Suprapubic skin (tissue), 4 donors: ENCODE measurements at places on chromosomes 11 and 22. TPM values are rescaled to one million over a fixed set of nuclear protein-coding genes. Genes with fewer than 3 reads are reported as not detected.

TSSK2 gene
- not detected for total RNA-seq

OSBP gene
- 49.1 TPM for total RNA-seq

DNA sequence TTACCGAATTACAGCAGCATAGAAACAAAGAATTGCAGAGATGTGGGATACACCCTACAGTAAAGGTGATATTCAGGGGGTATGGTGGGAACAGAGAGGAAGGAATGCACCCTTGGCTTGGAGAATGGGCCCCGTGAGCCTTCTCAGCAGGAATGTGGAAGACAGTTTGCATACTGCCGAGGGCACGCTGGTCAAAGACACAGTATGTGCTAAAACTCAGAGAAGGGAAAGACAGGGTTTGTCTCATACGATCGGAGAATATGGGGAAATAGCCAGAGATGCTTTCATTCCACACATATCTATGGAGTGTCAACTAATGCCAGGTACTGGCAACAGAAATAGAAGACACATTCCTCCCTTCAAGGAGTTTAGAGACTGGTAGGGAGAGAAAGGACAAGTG, 36.9 kb downstream of the UBASH3B start:
- no peak for DNase-seq
- no peak overlapping the region for H3K27ac ChIP-seq
- peaks cover 5% of the 10 kb centered on the region for H3K4me1 ChIP-seq
- no peaks in the 10 kb centered on the region for H3K27me3 ChIP-seq
- no peaks in the 10 kb centered on the region for H3K36me3 ChIP-seq
- no peak overlapping the region for H3K4me3 ChIP-seq

DNA sequence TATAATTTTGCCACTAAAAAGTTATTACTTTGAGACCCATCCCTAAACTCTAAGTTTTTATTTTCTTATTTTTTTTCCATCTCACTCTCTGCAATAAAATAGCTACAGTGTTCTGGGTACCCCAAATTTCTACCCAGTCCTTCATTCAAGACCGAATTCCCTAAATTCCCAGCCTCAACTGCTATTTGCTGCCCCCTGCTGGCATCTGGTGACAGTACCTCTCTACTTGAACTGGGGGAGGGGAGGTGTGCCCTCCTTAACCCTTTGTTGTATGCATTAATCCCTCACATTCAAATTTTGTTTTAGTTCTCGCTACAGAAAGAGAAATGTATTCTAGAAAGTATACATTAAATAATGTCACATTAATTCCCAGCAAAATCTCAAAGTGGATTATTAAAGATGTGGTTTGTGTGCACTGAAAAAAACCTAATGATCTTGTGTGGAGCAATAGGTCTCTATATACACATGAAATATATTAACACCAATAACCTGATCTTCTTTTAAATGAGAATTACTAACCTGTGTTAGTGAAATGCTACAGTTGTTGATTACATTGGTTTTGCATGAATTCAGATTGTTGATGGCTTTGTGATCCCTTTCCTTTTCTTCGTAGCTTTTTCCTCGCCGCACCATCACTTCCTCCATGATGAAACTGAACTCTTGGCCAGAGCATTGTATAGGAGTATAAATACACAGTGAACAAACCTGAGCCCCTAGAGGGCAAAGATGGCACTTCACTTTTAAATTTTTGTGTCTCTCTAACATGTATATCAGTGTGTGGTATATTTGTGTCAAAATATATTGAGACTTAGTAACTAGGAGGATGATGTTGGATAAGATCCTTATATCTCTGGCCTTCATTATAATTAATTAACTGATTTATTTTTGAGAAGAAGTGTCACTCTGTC, 590.0 kb downstream of the METTL15 start:
- no peak for DNase-seq
- H3K4me1 ChIP-seq, result no peaks in the 10 kb centered on the region

CARD18 gene
- total RNA-seq, result 26.0 TPM

GRCh38 chr11:128262463-128263345, 324.7 kb downstream of the ETS1 start:
- no peaks in the 10 kb centered on the region for H3K4me1 ChIP-seq
- no peak overlapping the region for H3K27ac ChIP-seq
- H3K27me3 ChIP-seq, result no peaks in the 10 kb centered on the region
- no peak overlapping the region for H3K4me3 ChIP-seq
- no peaks in the 10 kb centered on the region for H3K36me3 ChIP-seq

DNA sequence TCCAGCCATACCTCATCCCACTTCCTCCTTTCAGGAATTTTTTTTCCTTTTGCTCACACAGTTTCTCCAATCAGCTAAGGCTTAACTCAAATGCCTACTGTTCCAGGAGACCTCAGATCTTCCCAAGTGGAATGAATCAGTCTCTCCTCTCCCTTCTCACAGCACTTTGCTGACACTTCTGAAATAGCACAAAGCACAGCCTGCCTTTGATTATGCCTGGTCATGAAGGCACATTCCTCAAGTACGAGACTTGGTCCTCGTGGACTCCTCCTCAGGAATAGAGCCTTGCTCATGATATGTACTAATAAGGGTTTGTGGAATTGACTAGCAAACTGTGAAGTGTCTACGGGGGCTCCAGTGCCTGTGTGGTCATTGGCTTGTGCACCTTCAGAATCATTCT, 176.7 kb upstream of the TENM4 start:
- no peaks in the 10 kb centered on the region for H3K27me3 ChIP-seq
- no peak overlapping the region for H3K27ac ChIP-seq
- no peaks in the 10 kb centered on the region for H3K36me3 ChIP-seq
- H3K4me1 ChIP-seq, result peaks cover 2% of the 10 kb centered on the region

DNA sequence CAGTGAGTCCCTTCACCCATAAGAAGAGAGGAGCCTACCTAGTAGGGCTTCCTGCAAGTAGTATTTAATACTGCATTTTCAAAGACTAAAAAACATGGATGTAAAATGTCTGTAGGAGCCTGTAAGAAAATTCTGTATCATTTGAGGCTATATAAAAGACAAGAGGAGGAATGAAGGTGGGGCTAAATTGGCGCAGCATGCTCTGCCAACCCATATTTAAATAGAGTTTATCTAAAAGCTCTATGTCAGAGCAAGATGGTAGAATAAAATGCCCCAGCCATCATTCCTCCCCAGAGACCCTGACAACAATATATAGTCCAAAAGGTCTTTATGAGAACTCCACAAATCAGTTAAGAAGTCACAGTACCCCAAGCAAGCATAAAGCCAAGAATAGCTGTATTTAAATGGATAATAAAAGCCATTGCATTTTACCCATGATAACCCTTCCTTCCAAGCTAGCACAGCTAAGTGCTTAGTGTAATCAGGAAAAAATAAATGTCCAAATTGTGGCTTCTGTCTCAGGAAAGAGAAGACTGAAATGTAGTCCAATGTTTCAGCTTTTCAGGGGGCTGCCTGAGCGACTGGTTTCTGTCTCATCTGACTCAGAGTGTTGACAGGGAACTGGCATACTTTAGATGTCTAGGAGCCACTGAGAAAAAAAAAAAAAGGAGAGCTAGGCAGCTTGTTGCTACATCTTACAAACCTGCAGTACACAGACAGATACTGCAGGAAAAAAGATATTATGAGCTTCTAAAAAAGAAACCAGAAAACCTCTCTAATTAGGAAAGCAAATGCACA, 258.6 kb downstream of the METTL15 start:
- H3K4me1 ChIP-seq, result no peaks in the 10 kb centered on the region
- H3K4me3 ChIP-seq, result no peak overlapping the region
- no peaks in the 10 kb centered on the region for H3K36me3 ChIP-seq
- DNase-seq, result no peak
- no peak overlapping the region for H3K27ac ChIP-seq
- no peaks in the 10 kb centered on the region for H3K27me3 ChIP-seq

CRYAB gene
- 153 TPM for total RNA-seq

DNA sequence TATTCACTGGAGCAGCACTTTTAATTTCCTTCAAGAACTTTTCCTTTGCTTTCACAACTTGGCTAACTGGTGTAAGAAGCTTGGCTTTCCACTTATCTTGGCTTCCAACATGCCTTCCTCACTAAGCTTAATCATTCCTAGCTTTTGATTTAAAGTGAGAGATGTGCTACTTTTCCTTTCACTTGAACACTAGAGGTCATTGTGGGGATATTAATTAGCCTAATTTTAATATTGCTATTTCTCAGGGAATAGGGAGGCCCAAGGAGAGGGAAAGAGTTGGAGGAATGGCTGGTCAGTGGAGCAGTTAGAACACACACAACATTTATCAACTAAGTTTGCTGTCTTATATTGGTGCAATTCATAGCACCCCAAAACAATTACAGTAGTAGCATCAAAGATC, 24.6 kb upstream of the CCDC90B start:
- H3K36me3 ChIP-seq, result no peaks in the 10 kb centered on the region
- no peak for DNase-seq
- no peak overlapping the region for H3K27ac ChIP-seq
- H3K4me1 ChIP-seq, result no peaks in the 10 kb centered on the region
- H3K27me3 ChIP-seq, result no peaks in the 10 kb centered on the region

DNA sequence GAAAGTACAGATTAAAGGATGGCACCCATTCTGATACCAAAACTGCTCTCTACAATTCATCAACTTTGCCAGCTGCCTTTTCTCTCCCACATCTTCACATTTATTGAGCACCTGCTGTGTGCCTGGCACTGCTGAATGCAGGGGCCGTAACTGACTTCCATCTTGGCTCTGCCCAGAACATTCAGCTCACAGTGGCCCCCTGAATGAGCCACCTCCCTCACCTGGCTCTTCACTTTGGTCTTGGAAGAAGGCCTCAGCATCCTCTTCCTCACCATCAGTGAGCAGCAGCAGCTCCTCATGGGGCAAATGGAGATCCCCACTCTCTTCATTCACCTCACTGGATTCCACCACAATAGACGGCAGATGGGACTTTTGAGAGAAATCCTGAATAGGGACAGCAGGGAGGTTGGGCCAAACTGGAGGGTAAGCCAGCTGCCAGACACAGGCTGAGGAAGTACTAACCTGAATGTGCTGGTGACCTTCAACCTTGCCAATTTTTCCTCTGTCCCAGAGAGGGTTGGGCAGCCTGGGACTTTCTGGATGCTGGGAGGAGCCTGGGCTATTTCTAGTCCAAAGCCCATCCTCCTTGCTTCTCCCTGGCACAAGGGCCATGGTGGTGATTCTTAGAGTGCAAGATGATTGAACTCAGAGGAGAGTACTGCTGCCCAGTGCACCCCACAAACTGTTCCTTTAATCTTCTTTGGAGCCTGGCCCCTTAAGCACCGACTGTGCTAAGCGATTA, 1.9 kb upstream of the UQCC3 start:
- no peaks in the 10 kb centered on the region for H3K27me3 ChIP-seq
- DNase-seq, result no peak
- peaks cover 60% of the 10 kb centered on the region for H3K4me1 ChIP-seq
- no peak overlapping the region for H3K27ac ChIP-seq
- no peak overlapping the region for H3K4me3 ChIP-seq
- peaks cover 8% of the 10 kb centered on the region for H3K36me3 ChIP-seq

- H3K27me3 ChIP-seq, result no peaks in the 10 kb centered on the region
- H3K4me3 ChIP-seq, result no peak overlapping the region
- no peak overlapping the region for H3K27ac ChIP-seq
- no peaks in the 10 kb centered on the region for H3K36me3 ChIP-seq
- H3K4me1 ChIP-seq, result no peaks in the 10 kb centered on the region
Measured at GRCh38 chr11:124380585-124380984, 3.7 kb downstream of the OR8B2 start.

PGM2L1 gene
- 3.9 TPM for total RNA-seq

DNA sequence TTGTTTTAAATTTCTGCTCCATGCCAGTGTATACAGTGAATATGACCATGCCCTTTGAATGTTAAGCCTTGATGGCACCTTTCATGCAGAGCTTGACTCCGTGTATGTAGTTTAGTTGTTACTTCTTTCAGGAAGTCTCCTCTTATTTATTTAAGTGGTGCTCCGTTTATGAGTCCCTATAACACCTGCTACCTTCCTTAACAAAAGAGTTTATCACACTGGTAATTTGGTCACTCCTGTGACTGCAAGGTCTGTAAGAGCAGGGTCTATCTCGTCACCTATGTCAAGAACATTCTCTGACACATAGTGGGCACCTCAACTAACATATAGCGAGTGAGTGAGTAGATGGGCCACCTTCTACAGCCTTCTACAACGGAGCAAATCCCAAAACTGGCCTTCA, 152.5 kb downstream of the CCDC34 start:
- H3K4me3 ChIP-seq, result no peak overlapping the region
- no peaks in the 10 kb centered on the region for H3K27me3 ChIP-seq
- no peak for DNase-seq
- no peak overlapping the region for H3K27ac ChIP-seq
- peaks cover 19% of the 10 kb centered on the region for H3K4me1 ChIP-seq
- H3K36me3 ChIP-seq, result no peaks in the 10 kb centered on the region

ZC3H12C gene
- 19.1 TPM for total RNA-seq

GRCh38 chr11:36354221-36355003, 58.3 kb downstream of the PRR5L start:
- H3K27me3 ChIP-seq, result no peaks in the 10 kb centered on the region
- H3K4me1 ChIP-seq, result no peaks in the 10 kb centered on the region
- H3K36me3 ChIP-seq, result no peaks in the 10 kb centered on the region
- no peak for DNase-seq

DNA sequence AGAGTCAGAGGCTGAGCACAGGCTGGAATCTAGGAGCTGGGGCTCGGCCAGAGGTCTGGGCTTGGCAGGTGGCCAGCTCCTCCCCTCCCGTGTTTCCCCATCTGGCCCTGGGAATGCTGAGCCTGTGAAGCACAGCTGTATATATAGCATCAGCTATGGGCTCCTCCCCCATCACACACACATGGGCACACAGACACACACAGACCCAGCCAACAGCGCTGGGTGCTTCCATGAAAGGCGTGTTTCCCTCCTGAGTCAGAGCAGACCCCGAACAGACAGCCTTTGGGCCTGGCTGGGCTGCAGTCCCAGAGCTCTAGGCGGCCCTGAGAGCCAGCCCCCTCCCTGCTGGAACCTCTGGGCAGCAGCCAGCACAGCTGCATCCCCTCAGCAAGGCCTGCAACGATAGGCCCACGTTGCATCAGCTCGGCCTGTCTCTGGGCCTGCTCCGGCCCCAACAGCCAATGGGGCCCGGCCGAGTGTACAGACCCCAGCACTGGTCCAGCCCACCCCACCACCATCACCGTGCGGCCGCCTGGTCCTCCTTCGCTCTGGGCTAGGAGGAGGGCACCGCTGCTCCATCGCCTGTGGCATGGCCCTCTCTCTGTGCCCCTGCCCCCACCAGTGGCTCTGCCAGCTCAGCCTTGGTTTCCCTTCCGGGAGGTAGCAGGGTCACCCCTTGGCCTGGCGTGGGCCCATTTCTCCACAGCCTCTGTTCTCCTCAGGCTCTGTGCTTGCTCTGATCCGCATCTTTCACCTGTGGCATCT, 7.6 kb upstream of the SERPINH1 start:
- no peaks in the 10 kb centered on the region for H3K36me3 ChIP-seq
- H3K27ac ChIP-seq, result peak overlapping the region; percentile 72
- H3K4me3 ChIP-seq, result no peak overlapping the region
- peak; percentile 91 for DNase-seq

- no peaks in the 10 kb centered on the region for H3K27me3 ChIP-seq
- peaks cover 85% of the 10 kb centered on the region for H3K4me1 ChIP-seq
- no peak overlapping the region for H3K4me3 ChIP-seq
- H3K27ac ChIP-seq, result no peak overlapping the region
Measured at GRCh38 chr11:67264877-67265632, 1.2 kb upstream of the GRK2 start.

DNA sequence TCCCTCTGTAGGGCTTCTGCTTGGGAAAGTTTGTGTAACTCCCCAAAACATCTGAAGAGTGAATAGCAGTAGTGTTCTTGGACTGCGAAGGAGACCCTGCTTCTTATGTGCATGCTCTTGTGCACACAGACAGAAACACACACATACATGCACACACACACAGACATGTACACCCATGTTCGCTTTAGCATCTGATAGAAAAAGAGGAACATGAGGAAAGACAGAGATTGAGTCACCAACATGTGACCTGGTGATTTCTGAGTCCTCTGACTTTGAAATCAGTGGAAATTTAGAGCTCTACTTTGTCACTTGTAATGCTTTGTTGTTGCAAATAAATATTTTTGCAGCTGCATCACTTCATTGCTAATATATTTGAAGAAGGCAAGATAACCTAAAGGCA, 23.8 kb downstream of the CD44 start:
- peaks cover 100% of the 10 kb centered on the region for H3K4me1 ChIP-seq
- no peak for DNase-seq
- H3K27ac ChIP-seq, result peak overlapping the region; percentile 85
- no peaks in the 10 kb centered on the region for H3K36me3 ChIP-seq
